ENCODE measurements at places on chromosomes 1 and 21. TPM values are rescaled to one million over a fixed set of nuclear protein-coding genes. Genes with fewer than 3 reads are reported as not detected.

- no peaks in the 10 kb centered on the region for H3K36me3 ChIP-seq
- DNase-seq, result no peak
- H3K4me3 ChIP-seq, result no peak overlapping the region
- no peak overlapping the region for H3K27ac ChIP-seq
- no peaks in the 10 kb centered on the region for H3K4me1 ChIP-seq
Measured at GRCh38 chr1:59714966-59715365, 99.8 kb upstream of the HOOK1 start.

GRCh38 chr1:5752746-5753548, 239.3 kb downstream of the NPHP4 start:
- no peak overlapping the region for H3K4me3 ChIP-seq
- no peaks in the 10 kb centered on the region for H3K27me3 ChIP-seq
- no peak overlapping the region for H3K27ac ChIP-seq
- H3K4me1 ChIP-seq, result no peaks in the 10 kb centered on the region
- no peaks in the 10 kb centered on the region for H3K36me3 ChIP-seq

- H3K27me3 ChIP-seq, result no peaks in the 10 kb centered on the region
- no peak overlapping the region for H3K27ac ChIP-seq
- DNase-seq, result no peak
- no peaks in the 10 kb centered on the region for H3K4me1 ChIP-seq
- H3K4me3 ChIP-seq, result no peak overlapping the region
Measured at GRCh38 chr1:78237364-78237916, 191.7 kb downstream of the GIPC2 start.

TRAF3IP3 gene
- total RNA-seq, result 390 TPM

- DNase-seq, result no peak
- H3K27me3 ChIP-seq, result no peaks in the 10 kb centered on the region
- no peak overlapping the region for H3K4me3 ChIP-seq
- H3K27ac ChIP-seq, result no peak overlapping the region
- no peaks in the 10 kb centered on the region for H3K36me3 ChIP-seq
- no peaks in the 10 kb centered on the region for H3K4me1 ChIP-seq
Measured at GRCh38 chr1:65658122-65658521, 134.6 kb upstream of the PDE4B start.
